ENCODE measurements at places on chromosomes 2 and 18. TPM values are rescaled to one million over a fixed set of nuclear protein-coding genes. Genes with fewer than 3 reads are reported as not detected.

ANKRD62 gene
- total RNA-seq: not detected

EVX2 gene
- total RNA-seq: not detected

DNER gene
- 2.3 TPM for total RNA-seq

DOK6 gene
- 10.1 TPM for total RNA-seq

PRKAG3 gene
- total RNA-seq: not detected

KCNF1 gene
- total RNA-seq: 0.92 TPM

Data from stomach (tissue), 19 donors.